ENCODE measurements at places on chromosomes 13 and 19.

GRCh38 chr19:38739440-38740256, 4.6 kb downstream of the CAPN12 start:
- no peak for DNase-seq

DNA sequence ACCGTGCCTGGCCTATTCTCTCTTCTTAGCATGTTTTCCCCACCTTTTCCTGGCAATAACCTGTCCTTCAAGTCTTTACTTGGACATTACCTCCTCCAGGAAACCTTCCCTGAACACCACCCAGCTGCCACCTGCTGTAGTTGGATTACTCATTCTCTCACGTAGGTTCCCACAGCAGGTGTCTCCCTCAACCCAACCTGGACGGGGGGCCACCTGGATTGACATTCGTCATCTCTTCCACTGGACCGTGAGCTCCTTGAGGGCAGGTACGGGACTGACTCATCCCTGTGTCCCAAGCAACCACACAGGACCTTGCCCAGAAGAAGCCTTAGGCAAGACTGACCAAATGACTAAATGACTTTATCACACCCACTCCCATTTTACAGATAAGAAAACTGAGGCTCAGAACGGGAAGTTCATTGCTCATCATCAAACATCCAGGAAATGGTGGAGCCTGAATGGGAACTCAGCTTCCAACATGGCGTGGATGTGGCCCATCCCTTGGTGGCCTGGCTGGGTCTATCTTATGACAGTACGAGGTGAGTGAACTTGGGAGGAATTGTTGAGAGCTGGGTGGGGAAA, 3.5 kb upstream of the KLK6 start:
- DNase-seq: no peak

DNA sequence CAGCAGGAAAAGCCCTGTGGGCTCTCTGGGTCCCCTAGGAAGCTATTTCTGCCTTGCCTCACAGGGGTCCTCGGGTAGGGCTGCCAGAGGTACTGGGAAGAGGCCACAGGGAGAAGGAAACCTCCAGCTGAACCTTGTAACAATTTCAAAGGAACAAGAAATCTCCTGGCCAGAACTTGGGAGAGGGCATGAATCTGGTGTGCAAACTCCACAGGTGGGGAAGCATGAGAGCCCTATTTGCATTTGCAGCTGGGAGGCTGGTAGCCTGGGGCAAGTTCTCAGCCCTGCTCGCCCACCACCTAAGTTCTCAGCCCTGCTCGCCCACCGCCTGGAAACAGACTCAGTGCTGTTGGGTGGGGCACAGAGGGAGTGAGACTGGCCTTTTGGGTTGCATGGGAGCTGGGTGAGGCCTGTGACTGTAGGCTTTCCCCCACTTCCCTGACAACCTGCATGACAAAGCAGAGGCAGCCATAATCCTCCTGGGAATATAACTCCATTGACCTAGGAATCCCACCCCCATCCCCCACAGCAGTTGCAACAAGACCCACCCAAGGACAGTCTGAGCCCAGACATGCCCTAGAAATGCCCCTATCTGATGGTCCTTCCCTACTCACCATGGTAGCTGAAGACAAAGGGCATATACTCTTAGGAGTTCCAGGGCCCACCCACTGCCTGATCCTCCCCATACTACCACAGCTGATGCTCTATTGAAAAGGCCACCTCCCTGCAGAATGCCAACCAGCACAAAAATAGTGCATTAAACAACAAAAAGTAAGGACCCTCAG, 11.7 kb downstream of the UGGT2 start:
- no peak for DNase-seq

DNA sequence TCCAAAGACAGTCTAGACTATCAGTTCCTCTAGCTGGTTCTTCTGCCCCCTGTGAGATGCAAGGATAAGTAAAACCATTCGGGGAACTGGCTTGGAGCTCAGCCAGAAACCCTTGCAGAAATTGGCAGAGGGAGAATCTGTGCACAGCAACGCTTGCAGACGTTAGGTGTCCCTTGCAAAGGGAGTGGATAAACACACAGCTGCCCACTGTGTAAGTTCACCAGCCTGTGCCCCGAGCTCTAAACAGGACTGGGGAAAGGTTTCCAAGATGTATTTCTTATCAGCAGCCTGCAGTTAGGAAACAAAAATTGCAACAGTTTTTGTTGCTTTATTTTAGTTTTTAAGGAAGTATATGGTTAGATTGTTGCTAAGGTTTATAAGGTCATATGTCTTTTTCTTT, 19.0 kb upstream of the ADGRE1 start:
- DNase-seq: peak; percentile 41

- no peak for DNase-seq
Observed at GRCh38 chr13:20006206-20006605, 47.7 kb downstream of the ZMYM2 start.

DNA sequence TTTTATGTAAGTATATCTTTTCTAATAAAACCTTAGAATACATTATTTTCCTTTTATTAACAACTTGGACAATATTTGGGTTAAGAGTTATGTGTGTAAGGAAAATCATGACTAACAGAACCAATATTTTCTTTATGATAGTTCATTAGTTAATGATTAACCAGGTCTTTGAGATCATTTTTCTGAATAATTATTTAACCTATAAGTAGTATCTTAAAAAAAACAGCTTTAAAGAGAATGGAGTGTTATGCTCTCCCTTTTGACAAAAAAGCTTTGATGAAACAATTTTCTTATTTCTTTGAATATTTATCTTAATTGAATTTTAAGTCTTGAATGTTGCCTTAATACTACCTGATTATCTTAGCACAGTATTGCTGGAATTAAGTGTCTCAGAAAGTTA, 3.8 kb downstream of the SLAIN1 start:
- no peak for DNase-seq

GRCh38 chr19:30373593-30373992, 1.4 kb downstream of the ZNF536 start:
- no peak for DNase-seq

DNA sequence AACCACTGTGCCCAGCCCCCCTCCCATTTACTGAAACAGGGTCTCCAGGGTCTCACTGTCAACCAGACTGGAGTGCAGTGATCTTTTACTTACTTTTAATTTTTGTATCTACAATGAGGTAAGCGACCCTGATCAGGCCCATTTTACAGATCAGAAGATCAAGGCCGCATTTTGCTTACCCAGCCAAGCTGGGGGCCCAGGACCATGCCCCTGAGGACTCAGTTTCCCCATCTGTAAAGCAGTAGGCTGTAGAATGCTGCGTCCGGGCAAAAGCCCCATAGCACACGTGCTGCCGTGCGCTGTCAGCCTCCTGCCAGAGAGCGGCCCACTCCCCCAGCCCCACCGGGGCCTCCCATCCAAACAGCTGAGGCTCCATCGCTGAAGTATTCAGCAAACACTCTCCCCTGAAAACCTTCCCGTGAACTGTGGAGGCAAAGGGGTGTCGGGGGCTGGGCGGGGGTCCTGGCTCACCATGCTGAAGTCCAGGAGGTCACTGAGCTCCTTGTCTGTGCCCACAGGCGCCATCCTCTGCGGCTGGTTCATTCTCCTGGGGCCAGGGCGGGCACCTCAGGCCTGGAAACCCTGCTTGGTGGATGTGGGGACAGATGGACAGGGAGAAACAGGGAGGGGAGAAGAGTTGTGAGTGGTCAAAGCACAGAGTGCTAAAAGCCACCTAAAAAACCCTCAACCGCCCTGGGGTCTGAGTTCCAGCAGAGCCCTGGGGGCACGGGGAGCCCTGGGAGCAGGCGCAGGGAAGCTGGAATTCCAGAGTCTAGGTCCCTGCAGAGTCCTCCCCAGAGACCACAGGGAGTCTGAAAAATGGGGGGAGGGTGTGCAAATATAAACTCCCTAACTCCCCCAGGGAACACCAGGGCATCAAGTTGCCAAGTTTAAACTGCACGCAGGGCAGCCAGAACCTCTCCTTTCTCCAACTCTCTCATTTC, 2.4 kb downstream of the TCF3 start:
- peak; percentile 23 for DNase-seq

- no peak for DNase-seq
Observed at GRCh38 chr13:113663934-113664333, 3.1 kb upstream of the GRK1 start.

- DNase-seq: no peak
Observed at GRCh38 chr13:33188093-33188882, 97.3 kb downstream of the STARD13 start.

DNA sequence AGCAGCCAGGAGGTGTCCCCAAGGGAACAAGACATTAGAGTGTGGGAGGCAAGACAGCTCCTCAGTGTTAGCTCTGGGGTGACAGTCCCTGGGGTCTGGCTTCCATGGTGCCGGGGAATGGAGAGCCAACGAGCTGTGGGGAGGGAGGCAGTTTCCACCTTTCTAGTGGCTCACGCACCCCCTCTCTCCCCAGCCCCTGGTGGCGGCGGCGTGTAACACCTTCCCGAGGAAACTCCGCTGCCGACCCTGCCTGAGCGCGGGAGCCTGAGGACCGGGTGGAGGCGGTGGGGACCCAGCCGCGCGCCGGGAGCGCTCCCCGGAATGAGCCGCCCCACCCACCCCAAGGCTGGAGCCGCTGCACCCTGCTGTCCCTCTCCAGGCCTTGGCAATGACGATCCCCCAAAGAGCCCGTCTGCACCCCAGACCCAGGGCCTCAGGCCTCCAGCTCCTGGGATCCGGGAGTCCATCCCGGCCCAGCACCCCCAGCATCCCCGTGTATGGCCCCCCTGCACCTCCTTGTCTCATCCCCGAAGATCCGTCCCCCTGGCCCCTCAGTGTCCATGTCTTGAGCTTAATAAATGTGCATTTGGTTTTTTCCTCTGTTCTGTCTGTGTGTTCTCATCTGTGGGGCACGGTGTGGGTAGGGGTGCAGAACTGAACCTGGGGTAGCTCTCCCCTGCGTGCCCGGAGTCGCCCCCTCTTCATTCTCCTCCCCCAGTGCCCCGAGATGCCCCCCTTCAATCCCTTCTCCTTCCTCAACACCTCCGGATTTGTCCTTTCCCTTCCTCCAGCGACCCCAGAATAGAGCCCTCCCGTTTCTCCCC, 622 bp upstream of the FXYD5 start:
- no peak for DNase-seq

- DNase-seq: no peak
Observed at GRCh38 chr13:93765062-93765461, 538.5 kb downstream of the GPC6 start.

DNA sequence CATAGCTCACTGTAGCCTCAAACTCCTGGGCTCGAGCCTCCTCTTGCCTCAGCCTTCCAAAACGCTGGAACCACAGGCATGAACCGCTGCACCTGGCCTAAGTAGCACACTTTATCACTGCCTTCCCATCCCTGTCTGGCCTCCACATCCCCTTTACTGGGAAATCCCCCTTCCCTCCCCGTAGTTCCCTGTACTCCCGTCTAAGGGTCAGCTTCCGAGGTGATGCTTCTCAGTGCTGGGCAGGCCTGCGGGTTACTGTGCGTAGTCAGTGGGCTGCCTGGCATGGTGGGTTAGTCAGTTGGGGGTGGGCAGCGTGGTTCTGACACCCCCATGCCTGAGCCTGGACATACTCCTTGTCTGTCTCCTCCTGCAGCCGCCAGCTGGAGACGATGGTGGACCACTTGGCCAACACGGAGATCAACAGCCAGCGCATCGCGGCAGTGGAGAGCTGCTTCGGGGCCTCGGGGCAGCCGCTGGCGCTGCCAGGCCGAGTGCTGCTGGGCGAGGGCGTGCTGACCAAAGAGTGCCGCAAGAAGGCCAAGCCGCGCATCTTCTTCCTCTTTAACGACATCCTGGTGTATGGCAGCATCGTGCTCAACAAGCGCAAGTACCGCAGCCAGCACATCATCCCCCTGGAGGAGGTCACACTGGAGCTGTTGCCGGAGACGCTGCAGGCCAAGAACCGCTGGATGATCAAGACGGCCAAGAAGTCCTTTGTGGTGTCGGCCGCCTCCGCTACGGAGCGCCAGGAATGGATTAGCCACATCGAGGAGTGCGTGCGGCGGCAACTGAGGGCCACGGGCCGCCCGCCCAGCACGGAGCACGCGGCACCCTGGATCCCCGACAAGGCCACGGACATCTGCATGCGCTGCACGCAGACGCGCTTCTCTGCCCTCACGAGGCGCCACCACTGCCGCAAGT, 8.4 kb downstream of the PLEKHF1 start:
- peak; percentile 66 for DNase-seq

DNA sequence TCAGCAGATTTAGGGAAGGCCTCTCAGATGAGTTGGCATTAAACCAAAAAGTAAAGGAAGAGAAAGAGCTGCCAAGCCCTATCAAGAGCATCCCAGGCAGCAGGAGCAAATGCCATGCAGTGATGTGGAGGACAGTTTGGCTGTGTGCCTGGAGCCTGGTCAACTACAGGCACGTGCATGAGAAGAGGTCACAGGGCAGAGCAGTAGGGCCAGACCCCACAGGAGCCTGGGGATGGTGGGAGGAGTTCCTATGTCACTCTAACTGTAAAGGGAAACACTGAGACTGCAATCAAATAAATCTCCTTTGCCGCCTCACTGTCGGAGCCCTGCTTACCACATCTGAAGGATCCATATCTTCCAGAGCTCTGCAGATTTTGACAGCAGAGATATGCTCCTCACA, 240.5 kb downstream of the ENOX1 start:
- no peak for DNase-seq

- no peak for DNase-seq
Observed at GRCh38 chr19:43664018-43664417, 6.0 kb downstream of the PLAUR start.

GRCh38 chr19:29001141-29001581, 211.8 kb downstream of the UQCRFS1 start:
- DNase-seq: no peak

DNA sequence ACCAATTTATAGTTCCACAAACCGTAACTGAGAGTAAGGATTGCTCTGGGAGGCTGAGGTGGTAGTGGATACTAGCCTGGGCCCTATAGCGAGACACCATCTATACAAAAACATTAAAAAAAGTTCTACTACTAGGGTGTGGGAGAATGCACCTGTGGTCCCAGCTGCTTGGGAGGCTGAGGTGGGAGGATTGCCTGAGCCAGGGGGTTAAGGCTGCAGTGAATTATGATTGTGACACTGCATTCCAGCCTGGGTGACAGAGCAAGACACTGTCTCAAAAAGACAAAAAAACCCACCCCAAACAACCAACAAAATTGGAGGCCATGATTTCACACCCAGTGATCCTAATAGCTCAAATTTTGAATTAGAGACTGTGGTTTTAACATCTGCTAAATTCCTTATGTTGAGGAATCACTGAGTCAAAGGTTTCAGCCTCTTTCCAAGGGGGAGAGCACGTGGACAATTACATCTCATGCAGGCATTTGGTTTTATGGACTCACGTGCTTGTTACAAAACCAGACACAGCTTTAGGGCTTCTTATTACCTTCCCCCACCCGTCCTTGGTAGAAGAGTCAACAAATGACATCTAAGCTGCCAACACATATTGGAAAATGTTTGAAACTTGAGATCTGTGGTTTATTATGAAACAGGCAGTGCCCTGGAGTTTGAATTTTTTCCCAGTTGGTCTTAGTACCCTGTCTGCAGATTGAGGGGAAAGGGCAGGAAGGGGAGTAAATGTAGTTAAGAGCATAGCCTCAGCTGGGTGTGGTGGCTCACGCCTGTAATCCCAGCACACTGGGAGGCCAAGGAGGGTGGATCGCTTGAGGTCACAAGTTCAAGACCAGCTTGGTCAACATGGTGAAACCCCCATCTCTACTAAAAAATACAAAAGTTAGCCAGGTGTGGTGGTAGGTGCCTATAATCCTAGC, 18.5 kb downstream of the CYP2A6 start:
- DNase-seq: no peak
